ENCODE measurements at places on chromosomes 1 and 21.

- DNase-seq, result no peak
These were observed 13.3 kb downstream of the TRIM11 start for GRCh38 chr1:228393268-228393701.

- no peak for DNase-seq
These were observed 1.2 kb upstream of the TNFRSF4 start for GRCh38 chr1:1215080-1215676.

GRCh38 chr1:228866468-228866867, 131.2 kb downstream of the RHOU start:
- DNase-seq, result no peak

GRCh38 chr1:212774584-212774983, 17.0 kb downstream of the NSL1 start:
- DNase-seq, result no peak

- no peak for DNase-seq
These were observed 2.1 kb downstream of the SLC66A1 start for GRCh38 chr1:19313961-19314882.

- no peak for DNase-seq
These were observed 2.3 kb upstream of the IVL start for GRCh38 chr1:152906023-152906565.
